ENCODE measurements at places on chromosomes 2 and 18.

DNA sequence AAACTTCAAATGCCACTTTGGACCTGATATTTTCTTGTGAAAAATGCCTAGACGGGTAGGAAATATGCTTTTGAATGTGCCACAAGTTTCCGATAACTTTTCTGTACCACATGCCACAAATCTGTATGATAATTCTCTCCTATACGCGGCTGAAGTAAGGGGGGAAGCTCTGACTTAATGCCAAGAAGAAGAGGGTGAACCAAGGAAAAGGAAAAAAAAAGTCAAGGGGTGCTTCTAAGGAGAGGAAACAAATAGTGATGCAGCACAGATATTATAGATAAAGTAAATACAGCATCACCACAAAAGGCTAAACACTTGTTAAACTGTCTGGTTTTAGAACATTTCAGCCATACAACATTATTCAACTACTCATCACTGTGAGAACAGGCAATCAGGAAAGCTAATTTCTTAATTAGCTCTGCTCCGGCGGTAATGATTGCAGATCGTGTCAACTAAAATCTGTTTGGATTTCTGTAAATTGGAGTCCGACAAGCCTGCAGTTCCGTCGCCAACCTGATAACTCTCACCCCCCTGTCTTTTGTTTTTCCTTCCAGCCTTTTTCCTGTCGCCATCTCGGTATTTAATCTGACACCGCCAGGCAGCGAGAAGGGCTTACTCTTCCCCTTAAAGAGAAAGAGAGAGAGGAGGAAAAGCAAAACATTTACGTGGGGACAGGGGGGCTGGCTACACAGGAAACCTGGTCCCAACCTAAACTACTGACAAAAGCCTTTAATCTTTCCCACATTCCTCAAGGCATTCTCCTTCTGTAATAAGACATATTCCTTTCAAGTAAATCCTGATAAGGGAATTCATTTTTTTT, 67.5 kb downstream of the ZEB2 start:
- DNase-seq = no peak

DNA sequence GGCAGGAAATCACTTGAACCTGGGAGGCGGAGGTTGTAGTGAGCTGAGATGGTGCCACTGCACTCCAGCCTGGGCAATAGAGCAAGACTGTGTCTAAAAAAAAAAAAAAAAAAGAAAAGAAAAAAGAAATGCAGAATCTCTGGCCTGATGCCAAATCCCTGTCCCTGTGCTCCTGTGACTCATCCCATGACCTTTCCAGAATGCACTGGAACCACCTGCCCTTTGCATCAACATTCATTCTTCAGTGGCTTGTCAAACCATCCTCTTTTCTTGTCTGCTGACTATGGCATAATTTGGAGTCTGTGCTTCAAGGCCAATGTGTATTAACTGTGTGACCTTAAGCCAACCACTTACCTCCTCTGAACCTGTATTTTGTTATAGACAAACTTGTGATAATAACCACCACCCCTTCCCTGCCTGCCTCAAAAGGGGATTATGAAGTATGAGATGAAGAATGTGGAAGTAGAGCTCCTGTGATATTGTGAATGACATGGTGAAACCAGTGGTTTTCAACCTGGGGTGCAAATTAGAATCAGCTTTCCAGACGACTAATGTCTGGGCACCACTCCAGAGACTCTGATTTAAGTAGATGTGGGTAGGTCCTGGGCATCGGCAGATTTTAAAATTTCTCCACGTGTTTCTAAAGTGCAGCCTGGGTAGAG, 189.3 kb downstream of the CLIP4 start:
- no peak for DNase-seq

- no peak for DNase-seq
Measured at GRCh38 chr2:111095434-111095833, 25.3 kb upstream of the BCL2L11 start.

- DNase-seq = no peak
Measured at GRCh38 chr2:223811757-223812156, 25.6 kb downstream of the AP1S3 start.

DNA sequence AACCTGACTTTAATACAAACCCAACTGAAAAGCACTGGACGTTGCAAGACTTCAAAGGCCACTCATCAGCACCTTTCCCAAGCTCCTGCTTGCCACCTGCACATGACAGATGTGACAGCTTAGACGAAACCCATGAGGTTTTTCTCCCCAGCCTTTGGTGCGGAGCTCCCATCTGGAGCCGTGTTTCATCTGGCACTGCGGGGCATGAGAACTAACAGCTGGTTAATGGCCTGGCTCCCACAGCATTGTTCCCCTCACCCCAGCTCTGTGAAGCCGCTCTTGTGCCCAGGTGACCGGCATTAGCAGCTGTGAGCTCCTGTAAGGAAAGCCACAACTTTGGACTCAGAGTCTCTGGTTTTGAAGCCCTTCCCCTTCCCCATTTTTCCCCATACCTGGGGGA, 50.9 kb downstream of the GALR1 start:
- no peak for DNase-seq

GRCh38 chr2:163641986-163642385, 93.8 kb downstream of the FIGN start:
- no peak for DNase-seq
